ENCODE measurements at places on chromosomes 1 and 21.

- DNase-seq = peak; percentile 62
Measured at GRCh38 chr1:155226188-155226909, 17.9 kb downstream of the MTX1 start.

DNA sequence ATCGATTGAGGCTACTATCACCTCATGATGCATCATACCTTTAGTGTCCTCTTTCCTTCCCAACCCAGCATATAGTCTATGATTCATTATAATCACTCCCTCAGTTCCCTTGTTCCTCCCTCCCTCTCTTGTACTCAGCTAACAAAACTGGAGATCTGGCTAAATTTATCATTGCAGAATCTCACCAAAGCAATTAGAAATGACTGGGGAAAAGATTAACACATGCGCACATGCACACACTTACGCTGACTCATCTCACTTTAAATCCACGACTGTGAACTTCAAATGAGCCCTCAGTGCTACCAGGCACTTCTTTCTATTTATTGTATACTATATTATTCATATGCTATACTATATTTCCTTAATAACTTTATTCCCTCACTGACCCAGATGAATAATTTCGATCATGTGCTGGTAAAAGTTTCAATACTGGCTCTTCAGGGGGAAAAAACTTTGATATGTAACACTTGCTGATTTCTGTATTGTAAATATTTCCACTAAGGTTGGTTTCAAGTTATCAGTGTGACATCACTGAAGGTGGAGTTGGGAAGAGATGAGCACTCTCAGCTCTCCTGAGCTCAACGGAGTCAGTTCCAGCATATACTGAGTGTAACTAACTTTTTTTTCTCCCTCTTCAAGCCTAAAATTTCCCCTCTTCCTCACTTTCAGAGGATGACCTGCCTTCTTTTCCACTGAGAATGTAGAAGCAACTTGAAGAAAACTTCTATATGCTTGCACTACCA lies 613.7 kb upstream of the B3GALT2 start:
- no peak for DNase-seq

- DNase-seq = no peak
Measured at GRCh38 chr21:24420689-24421088, 1186.6 kb downstream of the MRPL39 start.

- no peak for DNase-seq
Measured at GRCh38 chr1:20405893-20406604, 80.0 kb downstream of the CAMK2N1 start.

- no peak for DNase-seq
Measured at GRCh38 chr1:65939636-65940035, 146.9 kb downstream of the PDE4B start.

- no peak for DNase-seq
Measured at GRCh38 chr1:66437136-66437401, 96.9 kb upstream of the SGIP1 start.

- no peak for DNase-seq
Measured at GRCh38 chr1:59720326-59721115, 94.2 kb upstream of the HOOK1 start.

DNA sequence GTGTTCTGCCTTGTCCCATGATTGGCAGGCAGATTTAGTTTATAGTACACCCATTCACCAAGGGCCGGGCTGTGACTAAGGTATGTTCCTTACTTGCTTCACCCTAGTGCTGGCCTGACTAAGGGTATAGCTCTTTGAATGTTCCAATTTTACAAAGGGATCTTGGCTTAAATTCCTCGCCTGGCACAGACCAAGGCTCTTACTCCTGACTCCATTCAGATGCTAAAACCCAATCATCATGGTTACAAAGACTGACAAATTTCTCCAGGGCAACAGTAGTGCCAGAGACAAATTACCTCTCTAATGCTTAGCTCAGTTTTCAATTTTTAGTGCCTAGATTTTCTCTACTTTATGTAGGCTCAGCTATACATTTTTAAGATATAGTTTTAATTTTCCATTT lies 11.5 kb upstream of the C1orf53 start:
- no peak for DNase-seq

DNA sequence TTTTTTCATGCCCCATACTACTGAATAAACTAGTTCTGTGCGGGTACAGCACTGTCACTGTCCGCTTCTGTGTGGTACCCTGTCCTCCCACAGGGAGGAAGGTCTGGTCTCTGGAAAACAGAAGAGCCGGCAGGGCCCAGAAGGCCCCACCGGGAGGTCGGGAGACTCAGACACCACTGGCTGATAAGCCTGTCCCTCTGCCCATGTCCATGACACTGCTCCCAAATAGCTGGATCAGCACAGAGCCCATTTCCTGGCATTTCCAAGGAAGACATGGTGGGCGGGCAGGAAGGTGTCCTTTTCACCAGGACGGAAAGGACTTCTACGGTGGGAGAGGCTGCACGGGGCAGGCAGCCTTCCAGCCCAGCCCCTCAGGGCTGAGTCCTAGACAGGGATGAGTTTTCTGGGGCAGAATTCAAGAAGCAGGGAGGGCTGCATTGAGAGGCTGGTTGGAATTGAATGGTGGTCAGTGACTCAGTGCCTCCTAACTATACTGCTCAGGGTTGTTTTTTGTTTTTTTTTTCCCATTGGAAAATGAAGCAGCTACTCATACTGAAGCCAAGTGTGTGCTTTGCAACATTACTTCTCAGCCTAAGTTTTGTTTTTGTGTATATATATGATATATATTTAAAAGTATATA lies 7.1 kb downstream of the PSRC1 start:
- DNase-seq = no peak

DNA sequence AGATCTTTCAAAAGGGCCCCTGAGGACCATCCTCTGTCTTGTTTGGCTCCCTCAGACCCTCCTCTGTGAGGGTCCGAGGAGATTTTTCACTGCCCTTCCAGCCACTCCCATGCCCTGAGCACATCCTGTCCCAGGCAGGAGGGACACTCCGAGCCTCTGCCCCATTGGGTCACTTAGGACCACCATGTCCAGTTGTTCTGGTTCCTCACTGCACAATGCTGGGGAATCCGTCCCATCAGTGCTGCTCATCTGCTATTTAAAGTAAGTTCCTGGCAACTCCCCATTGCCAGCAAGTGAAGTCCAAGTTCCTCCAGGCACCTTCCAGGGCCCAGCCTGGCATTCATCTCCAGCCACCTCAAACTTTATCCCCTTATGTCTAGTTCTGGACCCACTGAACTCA lies 117.5 kb upstream of the GRIK3 start:
- no peak for DNase-seq

DNA sequence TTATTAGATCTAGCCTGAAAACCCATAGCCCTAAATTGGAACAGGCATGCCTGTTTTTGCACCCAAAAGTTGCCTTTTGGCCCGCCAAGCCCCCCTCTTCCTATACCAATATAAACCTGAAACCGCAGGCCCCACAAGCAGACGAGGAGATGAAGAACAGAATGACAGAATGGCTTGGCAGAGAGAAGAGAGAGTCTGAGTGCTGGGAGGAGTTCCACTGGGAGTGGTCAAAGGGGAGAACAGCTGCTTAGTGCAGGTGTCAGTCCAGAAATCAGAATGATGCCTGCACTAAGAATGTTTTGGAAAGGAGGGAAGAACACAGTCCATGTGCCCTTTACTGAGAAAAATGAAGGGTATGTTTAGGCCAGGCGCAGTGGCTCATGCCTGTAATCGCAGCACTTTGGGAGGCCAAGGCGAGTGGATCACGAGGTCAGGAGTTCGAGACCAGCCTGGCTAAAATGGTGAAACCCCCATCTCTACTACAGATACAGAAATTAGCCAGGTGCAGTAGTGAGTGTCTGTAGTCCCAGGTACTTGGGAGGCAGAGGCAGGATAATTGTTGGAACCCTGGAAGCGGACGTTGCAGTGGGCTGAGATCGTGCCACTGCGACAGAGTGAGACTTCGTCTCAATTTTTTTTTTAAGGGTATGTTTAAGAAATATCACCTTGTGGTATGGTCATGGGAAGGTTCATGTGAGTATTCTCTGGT lies 9.4 kb downstream of the DYRK1A start:
- no peak for DNase-seq

DNA sequence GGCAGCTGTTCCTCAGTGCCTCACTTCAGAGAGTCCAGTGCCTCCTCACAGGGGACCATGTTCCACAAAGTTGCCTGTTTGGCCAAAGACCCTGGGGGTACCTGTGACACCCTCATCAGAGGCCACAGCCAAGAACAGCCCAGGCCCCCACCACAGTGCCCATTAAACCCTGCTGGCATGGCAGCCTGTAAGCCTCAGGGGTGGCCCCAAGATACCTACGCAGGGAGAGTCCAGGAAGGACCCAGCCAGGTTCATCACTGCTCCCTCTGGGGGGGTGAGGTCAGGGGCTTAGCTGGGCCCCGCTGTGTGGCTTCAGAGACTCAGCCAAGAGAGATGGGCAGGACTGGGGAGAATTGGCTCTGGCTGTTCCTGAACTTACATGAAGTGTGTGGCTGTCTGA lies 19.1 kb upstream of the PRDM16 start:
- no peak for DNase-seq

- DNase-seq = no peak
Measured at GRCh38 chr1:28193701-28194161, 17.2 kb upstream of the PTAFR start.

GRCh38 chr1:232292239-232292638 lies 337.7 kb downstream of the SIPA1L2 start:
- no peak for DNase-seq

GRCh38 chr1:225534135-225534534 lies 106.3 kb upstream of the LBR start:
- no peak for DNase-seq

DNA sequence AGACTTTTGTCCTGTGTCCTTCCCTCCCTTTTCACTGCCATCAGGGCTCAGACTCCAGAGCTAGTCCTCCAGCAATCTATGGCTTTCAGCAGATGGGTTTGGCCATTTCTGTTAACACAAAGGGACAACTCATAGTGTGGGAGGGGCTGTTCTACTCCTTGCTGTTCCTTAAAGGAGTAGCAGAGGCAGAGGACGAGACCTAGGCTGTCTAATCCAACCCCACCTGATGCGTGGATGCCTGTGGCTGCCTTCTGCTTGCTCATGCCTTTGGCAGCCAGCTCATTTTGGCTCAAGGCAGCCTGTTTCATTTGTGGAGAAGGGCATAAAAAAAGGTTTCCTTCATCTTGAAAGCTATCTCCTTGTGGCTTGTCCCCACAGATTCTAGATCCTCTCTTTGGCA lies 27.0 kb downstream of the MFSD2A start:
- peak; percentile 50 for DNase-seq

GRCh38 chr1:77342745-77343144 lies 60.9 kb downstream of the AK5 start:
- DNase-seq = no peak

- DNase-seq = no peak
Measured at GRCh38 chr1:93716163-93716562, 34.5 kb upstream of the BCAR3 start.

- DNase-seq = no peak
Measured at GRCh38 chr1:100035214-100035613, 65.4 kb downstream of the SLC35A3 start.

- no peak for DNase-seq
Measured at GRCh38 chr1:26322042-26322331, 4.2 kb downstream of the CD52 start.

DNA sequence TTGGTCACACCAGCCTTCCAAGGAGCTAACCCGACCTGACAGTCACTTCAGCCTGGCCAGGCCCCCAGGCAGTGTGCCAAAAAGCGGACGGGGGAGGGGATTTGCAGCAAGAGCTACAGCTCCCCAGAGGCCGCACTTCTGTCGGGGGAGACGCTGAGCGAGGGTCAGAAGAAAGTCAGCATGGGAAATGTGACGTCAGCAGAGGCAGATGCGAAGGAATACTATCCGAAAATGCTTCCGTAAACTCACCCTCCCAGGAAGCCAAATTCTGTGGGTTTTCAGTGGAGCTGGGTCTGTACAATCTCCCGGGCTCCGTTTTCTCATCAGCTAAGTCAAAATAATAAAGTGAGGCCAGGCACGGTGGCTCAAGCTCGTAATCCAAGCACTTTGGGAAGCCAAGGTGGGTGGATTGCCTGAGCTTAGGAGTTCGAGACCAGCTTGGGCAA lies 28.5 kb upstream of the ECE1 start:
- no peak for DNase-seq

DNA sequence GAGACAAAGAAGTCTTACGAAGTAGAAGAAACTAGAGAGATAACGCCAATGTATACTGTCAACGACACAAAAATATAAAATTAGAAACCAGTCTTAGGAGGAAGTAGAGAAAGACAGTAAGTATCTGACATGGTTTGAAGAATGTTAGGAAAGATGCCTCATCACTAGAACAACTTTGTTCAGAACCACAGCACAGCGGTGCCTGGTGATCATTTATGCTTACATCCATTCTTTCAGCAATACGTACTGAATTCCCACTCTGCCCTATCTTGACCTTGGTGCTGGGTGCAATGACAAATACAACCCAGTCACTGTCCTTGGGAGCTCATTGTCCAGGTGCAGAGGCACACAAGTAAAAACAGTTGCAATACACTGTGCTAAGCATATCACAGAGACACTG lies 104.4 kb downstream of the TM2D1 start:
- DNase-seq = no peak

DNA sequence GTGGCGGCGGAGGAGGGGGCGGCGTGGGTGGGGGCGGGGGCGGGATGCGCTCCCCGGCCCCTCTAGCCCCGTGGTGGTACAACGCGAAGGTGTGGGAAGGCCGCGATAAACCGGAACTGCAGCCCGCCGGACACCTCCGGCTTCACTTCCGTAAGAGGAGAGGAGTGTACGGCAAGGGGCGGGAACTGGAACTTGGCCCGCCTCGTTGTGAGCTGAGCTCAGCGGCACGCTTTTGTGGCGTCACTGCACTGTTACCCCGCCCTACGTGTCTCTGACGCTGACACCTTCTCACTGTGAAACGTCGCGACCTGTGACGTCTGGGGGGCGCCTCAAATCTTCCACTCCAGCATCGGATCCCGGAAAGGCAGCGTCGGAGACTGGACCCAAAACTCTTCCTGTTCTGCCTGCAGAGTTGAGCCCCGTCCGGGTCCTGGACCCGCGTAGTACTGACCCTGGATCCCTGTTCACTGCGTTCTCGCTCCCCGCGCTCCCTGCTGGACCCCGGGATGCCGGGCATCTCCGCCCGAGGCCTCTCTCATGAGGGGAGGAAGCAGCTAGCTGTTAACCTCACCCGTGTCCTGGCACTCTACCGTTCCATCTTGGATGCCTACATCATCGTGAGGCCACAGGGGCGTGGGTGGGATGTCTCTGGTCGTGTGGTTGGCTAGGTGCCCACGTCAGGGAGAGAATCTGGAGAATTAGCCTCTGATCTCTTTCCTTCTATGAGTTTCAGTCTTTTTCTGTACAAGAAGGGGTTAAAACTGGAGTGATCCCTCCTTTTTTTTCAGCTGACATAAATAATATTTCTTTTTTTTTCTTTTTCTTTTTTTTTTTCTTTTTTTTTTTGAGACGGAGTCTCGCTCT lies at the start of gene ISG20L2:
Gene ISG20L2 (minus strand): TSS at position 168 of the 864 bp plus-strand sequence. CDS start 1,114 bp downstream, outside the sequence.
- peak; percentile 93 for DNase-seq

Data from amniotic stem cell (primary cell).